ENCODE measurements at places on chromosomes 1 and 21.
A peak's percentile ranks its signal among the peaks of the same experiment; 100 is the strongest.

GRCh38 chr1:147539122-147539575, 2.2 kb upstream of the BCL9 start:
- DNase-seq = peak; percentile 92

GRCh38 chr1:191707288-191707687, 451.0 kb upstream of the RGS18 start:
- DNase-seq = no peak

GRCh38 chr1:11301601-11302000, 28.6 kb downstream of the UBIAD1 start:
- no peak for DNase-seq

DNA sequence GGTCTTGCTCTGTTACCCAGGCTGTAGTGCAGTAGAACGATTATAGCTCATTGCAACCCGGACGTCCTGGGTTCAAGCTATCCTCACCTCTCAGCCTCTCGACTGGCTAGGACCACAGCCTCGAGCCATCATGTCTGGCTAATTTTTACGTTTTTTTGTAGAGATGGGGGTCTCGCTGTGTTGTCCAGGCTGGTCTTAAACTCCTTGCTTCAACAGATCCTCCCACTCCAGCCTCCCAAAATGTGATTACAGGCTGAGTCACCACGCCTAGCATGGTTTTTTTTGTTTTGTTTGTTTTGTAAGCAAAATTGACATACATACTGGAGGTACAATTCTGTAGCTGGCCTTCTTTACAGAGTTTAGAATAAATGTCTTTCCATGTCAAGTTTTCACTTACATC, 994 bp upstream of the LAMTOR5 start:
- DNase-seq = no peak

DNA sequence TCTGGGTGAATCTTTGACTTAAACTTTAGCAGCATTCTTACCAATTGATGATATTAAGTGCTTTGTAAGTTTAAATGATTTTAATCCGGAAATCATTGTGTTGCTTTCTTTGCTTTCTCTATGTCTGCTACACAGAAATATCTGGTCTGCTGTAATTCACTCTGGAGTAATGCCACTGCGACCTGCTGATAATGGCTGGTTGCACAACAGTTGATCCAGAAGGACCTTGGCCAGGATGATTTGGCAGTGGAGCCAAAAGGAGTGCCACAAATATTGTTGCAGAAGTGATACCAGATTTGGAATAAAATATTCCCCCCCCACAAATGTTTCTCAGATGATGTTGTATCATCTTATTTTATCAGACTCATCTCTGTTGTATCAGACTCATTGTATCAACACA, 2063.9 kb downstream of the MRPL39 start:
- no peak for DNase-seq

- no peak for DNase-seq
Observed at GRCh38 chr1:27960762-27961645, 1.2 kb downstream of the XKR8 start.

- no peak for DNase-seq
Observed at GRCh38 chr1:5903680-5904079, 88.5 kb downstream of the NPHP4 start.

- DNase-seq = peak; percentile 35
Observed at GRCh38 chr1:16111771-16112595, 38.5 kb upstream of the FAM131C start.

DNA sequence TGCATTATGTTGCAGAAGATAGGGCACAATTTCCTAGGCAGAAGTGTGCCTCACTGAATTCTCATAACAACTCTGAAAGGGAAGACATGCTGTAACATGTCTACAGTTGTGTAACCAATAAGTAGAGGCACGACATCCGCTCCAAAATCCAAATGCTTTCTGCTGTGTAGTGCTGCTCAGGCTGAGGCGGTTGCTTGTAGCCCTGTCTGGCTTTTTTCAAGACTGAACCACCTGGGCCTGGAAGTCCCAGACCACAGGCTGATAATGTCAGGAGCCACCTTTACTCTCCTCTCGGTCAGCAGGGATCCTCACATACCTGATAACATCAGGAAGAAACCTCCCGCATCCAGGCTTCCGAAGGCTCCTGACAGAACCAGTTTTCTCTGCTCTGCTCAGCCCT, 10.9 kb downstream of the AKNAD1 start:
- no peak for DNase-seq

- DNase-seq = no peak
Observed at GRCh38 chr21:43953021-43953420, 59.1 kb upstream of the TRAPPC10 start.

DNA sequence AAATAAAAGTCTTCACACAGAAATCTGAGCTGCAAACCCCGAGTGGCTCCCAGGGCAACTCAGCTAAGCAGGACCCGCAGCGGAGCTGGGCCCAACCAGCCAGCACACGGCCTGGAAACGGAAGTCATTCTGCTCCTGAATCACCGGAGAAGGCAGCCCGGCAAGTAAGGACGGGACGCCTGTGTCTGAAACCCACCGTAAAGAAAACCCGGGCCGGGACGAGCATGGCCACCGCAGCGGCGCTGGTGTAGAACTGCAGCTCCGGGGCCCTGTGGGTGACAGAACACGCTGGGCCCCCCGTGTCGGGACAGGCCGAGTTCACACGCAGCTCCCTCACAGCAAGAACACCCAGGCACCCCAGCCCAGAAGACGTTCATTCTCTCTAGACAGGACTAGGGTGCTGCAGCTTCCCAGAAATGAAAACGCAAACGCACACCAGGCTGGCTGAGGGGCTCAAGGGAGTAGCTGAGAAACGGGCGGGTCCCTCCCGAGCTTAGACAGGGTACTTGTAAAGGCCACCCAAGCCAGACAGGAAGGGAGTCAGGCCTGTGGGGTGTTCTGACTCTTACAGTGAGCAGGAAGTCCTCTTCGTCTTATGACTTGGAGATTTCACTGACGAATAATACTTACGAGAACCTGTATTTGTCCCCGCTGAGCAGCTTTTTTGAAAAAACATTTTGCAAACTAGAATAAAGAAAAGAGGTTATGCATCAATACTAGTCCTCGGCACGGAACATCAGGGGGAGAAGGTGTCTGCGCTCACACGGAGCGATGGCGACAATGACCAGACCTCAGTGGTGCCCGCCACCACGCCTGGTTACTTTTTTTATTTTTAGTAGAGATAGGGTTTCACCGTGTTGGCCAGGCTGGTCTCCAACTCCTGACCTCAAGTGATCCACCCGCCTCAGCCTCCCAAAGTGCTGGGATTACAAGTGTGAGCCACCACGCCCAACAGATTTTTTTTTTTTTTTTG, 10.9 kb upstream of the CDK11B start:
- DNase-seq = no peak

DNA sequence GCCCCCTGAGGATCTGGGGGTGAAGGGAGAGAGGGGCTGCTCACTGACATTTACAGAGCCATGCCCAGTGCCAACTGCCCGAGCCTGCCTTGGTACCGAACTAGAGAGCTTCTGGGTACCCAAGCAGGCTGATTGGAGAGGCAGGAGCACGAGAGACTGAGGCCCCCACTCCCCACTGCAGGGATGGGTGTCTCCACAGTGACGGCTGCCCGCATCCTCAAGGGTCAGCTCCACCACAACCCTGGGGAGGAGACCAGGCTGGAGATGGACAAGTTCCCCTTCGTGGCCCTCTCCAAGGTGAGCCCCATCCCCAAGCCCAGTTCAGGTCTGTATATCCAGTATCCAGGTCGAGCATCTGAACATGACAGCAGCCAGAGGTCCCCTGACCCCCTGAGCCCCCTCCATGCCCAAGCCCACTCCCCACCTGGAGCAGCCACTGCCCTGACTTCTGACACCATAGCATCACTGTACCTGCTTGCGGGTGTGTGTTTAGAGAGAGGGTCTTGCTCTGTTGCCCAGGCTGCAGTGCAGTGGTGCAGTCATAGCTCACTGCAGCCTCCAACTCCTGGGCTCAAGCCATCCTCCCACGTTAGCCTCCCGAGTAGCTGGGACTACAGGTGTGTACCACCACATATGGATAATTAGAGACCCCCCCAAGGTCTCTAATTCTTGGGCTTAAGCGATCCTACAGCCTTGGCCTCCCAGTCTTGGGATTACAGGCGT, 51.9 kb downstream of the ALPL start:
- no peak for DNase-seq

DNA sequence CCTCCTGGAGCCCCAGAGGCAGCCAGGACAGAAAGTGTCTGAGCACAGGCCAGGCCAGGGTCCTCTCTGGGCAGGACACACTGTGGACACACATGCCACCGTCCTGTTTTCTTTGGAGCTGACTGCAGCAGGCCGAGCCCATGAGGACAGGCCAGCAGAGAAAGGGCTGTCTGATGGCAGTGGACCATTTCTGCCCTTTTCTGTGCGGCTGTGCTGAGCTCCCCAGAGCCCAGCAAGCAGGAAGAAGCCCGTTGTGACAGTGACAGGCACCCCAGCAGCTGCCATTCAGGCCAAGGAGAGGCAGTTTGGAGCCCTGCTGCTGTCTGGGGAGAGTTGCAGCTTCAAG, 115.8 kb upstream of the ARHGEF16 start:
- DNase-seq = no peak

DNA sequence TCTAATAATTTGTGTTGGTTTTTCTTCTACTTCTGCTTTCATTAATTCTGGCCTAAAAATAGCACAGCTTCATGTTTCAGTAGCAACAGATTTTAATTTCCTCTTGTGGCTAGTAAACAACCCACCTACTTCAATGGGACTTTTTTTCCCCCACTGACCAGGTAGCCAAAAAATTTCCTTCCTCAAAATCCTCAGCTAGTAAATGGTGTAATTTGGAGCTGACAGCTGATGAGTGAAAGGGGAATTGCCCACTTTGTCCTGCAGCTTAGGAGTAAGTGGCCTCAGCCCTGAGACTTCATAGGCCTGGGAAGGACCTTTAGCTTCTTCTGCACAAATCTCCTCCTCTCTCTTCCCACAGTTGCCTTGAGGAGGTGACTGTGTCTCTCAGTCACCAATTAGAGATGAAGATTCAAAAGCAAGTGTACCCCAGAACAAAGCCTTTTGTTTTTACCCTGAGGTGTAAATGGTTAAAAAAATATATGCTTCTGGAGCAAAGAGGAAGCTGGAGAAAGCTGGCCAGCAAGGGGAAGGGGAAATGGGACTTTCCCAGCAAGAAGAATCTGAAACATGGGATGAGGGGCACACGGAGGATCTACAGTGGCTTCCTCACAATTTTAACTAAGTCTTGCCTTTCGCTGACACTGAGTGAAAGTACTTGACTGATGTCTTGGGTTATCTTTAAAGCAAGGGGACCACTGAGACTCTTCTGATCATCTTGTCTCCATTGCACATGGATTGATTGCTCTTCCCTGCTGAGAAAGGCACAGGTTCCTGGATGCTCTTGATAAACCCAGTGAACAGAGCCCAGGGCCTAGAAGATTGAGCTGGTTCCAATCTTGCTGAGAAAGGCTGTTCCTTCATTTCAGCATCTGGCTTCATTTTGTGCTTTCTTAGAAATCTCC, 35.8 kb upstream of the VCAM1 start:
- no peak for DNase-seq

DNA sequence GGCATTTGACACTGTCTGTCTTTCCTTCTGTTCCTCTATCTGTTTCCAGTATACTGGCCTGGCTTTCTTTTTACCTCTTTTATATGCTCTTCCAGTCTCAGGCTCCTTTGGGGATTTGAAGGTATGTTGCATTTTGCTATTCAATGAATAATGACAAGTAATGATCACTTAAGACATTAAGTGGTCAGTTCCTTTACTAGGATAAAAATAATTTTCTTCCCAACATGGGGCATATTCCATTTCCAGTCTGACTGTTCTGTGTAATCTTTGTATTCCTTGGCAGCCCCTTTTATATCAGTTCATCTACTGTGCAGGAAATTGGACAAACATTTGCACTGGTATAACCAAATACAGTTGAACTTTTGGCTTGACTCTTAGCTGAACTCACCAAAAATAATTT, 15.6 kb downstream of the METTL18 start:
- no peak for DNase-seq

DNA sequence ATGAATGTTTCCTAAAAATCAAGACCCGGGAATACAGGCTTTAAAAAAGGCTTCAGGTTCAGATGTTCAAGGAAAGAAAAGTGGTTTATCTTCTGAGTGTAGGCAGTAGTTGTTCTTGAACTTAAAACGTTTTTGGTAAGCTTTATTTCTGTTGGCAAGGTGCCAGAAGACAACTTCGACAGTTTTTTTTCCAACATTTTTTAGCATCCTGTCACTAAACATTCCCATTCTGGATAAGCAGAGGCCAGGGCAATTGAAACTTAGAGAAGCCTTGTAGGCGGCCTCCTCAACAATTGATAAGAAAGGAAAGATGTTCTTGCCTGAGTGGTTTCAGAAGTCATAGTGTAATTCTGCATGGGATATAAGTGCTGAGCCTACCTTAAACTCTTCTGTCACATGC, 66.7 kb downstream of the PATJ start:
- no peak for DNase-seq

GRCh38 chr1:112934577-112934976, 21.4 kb downstream of the SLC16A1 start:
- no peak for DNase-seq

- no peak for DNase-seq
Observed at GRCh38 chr1:40712997-40713396, 21.5 kb downstream of the NFYC start.

- DNase-seq = no peak
Observed at GRCh38 chr1:173302366-173302765, 95.2 kb upstream of the TNFSF4 start.

GRCh38 chr1:212608959-212609700, 569 bp downstream of the ATF3 start:
- DNase-seq = peak; percentile 51

GRCh38 chr1:208842451-208842850, 598.3 kb upstream of the PLXNA2 start:
- no peak for DNase-seq

GRCh38 chr21:33029975-33030461, 4.3 kb downstream of the OLIG2 start:
- DNase-seq = no peak

DNA sequence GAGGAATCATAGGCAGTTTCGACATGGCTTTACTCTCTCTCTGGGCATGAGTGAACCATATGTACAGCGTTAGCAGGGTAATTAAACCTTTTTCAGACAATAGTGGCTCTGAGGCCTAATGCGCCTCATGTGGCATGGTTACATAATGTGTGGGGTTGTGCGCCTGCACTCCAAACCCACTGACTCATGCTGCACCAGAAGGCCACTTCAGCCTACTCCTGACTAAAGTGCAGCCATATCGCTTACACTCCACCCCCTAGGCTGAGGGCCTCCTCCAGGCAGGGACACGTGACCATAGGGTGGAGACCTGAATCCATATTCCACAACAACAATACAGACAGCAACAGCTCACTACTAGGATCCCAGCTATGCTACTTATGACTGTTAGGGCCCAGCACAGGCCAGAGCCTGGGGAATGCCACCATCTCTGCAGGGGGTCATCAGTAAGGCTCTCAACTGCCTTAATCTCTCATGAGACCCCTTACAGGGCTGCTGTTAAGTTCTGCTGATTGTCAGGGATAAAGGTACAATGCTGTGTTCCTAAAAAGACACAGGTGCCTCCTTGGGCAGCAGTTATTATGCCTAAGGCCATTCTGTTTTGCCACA, 13.4 kb upstream of the ODF2L start:
- peak; percentile 30 for DNase-seq

Measured in SW480 (cell line).